ENCODE measurements at places on chromosomes 1 and 21.

GRCh38 chr1:218383051-218383450, 37.9 kb downstream of the TGFB2 start:
- DNase-seq: no peak

- DNase-seq: no peak
These were observed 38.1 kb downstream of the PLEKHA6 start for GRCh38 chr1:204321665-204322064.

- DNase-seq: no peak
These were observed 411.0 kb upstream of the ESRRG start for GRCh38 chr1:217133958-217134856.

- DNase-seq: no peak
These were observed 56.5 kb downstream of the CD46 start for GRCh38 chr1:207808322-207808705.

GRCh38 chr21:32022146-32022545, 149.3 kb downstream of the HUNK start:
- no peak for DNase-seq

- DNase-seq: no peak
These were observed 465.5 kb downstream of the MATN1 start for GRCh38 chr1:30257742-30258380.

DNA sequence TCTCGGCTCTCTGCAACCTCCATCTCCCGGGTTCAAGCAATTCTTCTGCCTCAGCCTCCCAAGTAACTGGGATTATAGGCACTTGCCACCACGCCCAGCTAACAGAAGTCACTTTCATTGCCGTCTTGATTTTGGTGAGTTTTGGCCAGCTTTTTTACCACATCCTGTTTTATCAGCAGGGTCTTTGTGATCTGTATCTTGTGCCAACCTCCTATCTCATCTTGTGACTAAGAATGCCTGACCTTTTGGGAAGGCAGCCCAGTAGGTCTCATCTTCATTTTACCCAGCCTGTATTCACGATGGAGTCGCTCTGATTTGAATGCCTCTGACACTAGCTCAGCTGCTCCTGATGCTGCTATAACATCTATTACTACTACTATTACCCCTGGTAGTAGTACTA, 46.8 kb upstream of the BARHL2 start:
- no peak for DNase-seq

DNA sequence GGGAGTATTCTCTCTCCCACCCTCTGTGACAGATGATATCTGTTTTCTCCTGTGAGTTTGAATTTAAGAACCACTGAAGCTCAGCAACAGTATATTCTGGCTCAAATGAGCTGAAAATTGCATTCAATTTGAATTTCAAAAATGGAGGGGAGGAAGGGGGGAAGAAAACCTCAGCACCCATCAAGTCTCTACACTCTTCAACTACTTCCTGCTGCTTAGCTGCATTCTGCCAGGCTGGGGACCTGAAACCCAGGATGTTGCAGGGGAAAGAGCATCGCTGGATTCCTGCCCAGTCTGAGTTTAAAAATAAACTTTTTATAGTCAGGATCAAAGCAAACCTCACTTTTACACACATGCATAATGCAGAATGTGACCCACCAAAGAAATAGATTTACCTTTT, 214.3 kb upstream of the ESRRG start:
- no peak for DNase-seq

DNA sequence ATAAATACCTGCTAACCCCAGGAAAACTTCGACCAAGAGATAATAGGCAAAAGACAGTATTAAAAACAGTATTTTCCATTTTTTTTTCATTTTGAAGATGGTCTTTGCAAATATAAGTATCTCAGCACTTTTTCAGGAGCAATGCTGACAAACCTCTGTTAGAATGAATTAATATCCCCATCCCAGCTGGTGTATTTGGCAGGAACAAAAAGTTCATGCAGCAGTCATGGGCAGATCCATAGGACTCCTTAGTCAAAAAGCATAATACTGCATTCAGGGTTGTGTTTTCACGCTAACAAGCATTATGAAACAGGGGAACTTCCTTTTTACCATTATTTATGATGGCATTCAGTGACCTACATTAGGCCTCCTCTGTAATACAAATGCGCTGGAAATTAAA, 344.0 kb downstream of the ST6GALNAC3 start:
- no peak for DNase-seq

DNA sequence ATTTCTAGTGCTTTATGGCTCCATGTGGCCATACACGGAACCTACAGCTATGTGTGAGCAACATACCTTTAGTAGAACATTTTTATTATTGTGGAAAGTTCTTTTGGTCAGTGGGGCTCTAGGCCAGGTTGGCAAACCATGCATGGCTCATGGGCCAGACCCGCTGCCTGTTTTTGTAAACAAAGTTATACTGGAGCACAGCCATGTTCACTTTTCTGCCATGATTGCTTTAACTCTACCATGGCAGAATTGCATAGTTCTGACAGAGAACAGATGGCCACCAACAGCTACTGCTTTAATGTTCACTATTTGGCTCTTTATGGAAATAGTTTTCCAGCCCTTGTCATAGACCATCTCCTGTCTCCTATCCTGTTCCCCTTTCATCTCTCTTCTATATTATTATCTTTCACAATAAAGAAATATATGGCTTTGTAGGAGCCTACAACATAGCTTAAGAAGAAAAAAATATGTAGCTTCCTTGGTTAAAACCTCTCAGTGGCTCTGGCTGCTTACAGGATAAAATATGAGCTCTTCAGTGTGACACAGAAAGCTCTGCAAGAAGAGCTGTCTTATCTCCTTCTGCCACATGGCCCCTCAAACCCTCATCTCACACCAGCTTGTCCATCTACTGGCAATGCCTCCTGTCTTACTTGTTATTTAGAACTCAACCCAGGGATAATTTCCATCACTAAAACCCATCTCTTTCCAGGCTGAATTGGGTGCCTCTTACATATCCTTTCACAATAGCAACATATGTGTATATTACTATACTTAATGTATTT, 54.6 kb upstream of the RWDD3 start:
- DNase-seq: no peak

GRCh38 chr1:184582411-184582810, 172.2 kb downstream of the EDEM3 start:
- no peak for DNase-seq

- DNase-seq: no peak
These were observed 48.2 kb downstream of the ADARB1 start for GRCh38 chr21:45122432-45123132.

- no peak for DNase-seq
These were observed 8.3 kb downstream of the MAPKAPK2 start for GRCh38 chr1:206693029-206693428.

DNA sequence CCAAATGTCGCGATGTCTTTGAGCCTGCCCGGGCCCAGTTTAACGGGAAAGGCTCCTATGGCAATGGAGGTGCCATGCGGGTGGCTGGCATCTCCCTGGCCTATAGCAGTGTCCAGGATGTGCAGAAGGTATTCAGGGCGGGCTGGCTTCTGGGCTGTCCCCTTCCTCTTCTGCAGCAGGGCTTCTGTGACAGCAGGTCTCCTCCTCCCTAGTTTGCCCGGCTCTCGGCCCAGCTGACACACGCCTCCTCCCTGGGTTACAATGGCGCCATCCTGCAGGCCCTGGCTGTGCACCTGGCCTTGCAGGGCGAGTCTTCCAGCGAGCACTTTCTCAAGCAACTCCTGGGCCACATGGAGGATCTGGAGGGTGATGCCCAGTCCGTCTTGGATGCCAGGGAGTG, 3.0 kb downstream of the ADPRS start:
- DNase-seq: no peak

DNA sequence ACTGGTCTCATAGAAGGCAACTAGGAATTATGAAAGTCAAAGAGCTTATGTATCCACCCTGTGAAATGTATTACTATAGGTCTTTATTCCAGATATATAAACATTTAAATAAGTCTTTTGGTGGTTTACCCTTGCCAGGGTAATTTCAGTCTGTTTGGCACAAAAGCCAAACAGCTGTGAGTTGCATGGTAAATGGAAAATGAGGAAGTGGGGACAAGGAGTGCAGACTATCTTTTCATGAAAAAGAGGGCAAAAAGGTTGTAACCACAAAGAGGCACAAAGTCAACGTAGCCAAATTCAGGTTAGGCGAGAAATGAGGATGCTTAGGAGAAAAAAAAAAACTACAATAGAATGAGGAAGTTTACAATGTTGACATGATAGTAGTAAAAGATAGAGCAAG, 492.3 kb upstream of the PRMT6 start:
- DNase-seq: no peak

GRCh38 chr1:112894561-112895011, 61.4 kb downstream of the SLC16A1 start:
- no peak for DNase-seq

DNA sequence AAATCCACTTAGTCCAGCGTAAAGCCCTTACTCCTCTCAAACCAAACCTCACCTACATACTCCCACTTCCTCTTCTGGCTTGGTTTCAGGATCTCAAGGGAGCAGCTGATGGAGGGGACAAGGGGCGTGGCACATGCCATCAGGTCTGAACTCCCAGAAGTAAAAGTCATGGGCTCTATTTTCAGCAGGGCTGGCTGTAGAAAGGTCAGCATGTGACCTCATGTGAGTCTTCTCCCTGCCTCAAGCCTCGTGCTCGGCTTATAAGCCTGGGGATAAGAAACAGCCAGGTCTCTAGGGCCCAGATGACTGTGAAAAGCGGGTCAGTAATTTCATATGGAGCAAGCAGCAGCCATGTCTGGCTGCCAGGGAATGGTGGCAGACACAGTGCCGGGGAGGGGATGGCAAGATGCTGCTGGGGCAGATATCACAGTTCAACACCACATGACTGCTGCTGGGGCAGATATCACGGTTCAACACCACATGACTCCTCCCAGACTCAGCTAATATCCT, 227.9 kb downstream of the KCNH1 start:
- no peak for DNase-seq

GRCh38 chr1:29962336-29962735, 726.0 kb downstream of the PTPRU start:
- DNase-seq: no peak

GRCh38 chr1:50305808-50306207, 117.4 kb downstream of the DMRTA2 start:
- no peak for DNase-seq

- DNase-seq: no peak
These were observed 73.9 kb downstream of the RAP1GAP start for GRCh38 chr1:21594935-21595897.

DNA sequence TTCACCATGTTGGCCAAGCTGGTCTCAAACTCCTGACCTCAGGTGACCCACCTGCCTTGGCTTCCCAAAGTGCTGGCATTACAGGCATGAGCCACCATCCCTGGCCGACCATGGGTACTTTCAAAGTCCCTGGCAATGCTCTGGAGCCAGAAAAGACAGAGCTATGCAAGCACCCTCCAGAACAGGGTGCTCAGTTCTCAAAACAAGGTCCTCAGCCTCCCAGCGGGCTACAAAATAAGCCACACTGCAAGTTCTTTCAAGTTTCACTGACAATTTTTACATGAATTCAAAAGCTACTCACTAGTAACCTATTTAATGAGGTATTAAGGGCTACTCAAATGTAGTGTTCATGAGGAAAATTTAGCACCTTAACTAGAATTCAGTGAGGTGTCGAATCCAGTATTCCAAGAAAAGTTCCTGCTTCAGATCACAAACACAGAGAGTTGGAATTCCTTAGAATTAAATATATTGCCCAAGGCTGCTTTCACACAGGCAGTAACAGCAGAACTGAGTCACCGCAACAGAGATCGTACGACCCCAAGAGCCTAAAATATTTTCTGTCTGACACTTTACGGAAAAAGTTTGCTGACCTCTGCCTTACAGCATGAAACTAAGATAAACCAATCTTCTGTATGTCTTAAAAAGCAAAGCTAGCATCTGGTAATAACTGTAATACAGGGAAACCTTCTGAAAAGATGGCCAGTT, 60.7 kb downstream of the HSF2BP start:
- DNase-seq: no peak

DNA sequence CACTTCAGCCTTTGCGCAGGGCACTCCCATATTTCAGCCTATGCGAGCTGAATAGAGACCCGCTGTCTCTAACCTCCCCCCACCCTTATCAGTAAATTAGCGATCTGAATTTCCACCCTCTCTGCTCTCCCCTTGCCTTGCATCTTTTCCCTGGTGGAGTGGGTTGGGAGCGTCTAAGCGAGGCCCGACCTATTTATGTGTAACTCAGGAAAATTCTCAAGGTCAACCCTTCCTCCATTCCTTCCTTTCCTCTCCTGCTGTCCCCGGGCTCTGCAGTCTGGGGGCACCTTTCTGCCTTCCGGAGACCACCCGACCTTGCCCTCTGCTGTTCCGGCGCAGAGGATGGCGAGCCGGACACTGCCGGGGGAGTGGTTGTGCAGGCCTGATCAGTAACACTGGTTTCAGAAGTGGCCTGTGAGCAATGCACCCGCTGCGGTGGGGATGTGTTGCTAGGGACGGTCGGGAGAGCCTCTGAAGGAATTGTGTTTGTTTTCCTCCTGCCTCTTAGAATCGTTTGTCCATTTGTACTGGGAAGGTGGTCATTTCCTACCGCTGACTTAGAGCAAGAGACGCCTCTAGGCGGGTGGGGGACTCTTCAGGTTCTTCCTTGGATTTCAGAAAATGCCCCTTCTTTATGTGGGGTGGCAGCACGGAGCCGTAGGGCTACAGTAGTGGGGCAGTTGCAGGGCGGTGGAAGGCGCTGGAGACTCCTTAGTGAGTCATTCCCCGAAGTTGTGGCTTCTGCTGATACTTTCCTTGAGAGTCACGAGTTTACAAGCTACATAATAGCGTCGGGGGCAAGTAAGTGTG, 513 bp downstream of the MGST3 start:
- DNase-seq: peak; percentile 9

DNA sequence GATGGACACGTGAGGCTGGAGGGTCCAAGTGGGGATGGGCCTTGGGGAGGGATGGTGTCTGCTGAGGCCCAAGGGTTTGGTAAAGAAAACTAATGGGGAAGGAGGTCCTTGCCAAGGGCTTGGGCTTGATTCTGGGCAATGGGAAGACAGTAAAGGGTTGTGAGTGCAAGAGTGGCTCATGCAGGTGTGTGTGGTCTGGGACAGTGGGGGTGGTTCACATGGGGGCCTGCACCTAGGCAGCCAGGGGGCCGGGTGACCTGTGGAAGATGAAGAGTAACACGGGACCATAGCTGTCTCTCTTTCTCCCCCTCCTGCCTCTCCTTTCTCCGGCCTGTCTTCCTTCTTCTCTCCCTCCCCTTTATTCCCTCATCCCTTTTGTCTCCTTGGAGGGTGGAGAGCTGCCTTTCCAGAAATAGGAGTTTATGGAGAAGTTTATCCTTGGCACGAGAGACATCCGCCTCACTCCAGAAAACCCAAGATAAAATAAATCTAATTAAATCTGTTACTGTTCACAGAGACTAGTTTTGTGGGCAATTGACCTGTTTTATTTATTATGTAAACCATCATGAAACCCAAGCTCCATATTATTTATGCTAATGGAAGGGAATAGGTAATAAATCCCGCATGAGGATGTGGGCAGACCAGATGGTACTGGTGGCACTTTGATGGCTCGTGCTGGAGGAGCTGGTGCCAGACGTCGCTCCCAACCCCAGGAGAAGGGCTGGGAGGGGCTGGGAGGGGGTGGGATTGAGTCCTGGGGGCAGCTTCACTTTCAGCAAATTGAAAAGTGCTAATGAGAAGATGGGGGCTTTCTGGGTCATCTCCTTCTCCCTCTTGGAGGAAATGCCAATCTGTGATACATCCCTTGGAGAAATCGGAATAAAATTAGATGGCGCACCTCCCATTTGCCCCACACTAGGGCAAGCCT, 272.9 kb upstream of the CSF3R start:
- no peak for DNase-seq

- no peak for DNase-seq
These were observed 27.7 kb downstream of the NEK2 start for GRCh38 chr1:211647711-211648121.
